Cerebellum (tissue), 4 donors: ENCODE measurements at places on chromosomes 13 and 19. TPM values are rescaled to one million over a fixed set of nuclear protein-coding genes. Genes with fewer than 3 reads are reported as not detected.

The MEDAG gene
- 0.27 TPM for total RNA-seq

DNA sequence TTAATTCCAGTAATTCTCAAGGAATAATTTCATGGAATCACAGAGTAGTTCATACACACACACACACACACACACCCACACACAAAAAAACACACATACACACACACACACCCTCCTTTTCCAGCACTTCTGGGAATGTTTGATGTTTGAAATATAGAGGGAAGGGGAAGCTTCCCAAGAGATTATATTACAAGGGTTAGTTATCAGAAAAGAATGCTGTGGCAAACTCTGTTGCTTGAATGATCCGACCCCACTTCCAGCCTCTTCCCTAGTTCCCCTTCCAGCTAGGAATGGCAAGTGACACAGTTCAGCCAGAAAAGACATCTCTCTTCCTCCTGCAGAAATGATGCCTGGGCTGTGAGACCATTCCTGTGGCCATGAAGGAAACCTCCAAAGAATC is 49.9 kb downstream of the KCTD12 start:
- DNase-seq = no peak

The TUBB4A gene
- total RNA-seq = 52.7 TPM

DNA sequence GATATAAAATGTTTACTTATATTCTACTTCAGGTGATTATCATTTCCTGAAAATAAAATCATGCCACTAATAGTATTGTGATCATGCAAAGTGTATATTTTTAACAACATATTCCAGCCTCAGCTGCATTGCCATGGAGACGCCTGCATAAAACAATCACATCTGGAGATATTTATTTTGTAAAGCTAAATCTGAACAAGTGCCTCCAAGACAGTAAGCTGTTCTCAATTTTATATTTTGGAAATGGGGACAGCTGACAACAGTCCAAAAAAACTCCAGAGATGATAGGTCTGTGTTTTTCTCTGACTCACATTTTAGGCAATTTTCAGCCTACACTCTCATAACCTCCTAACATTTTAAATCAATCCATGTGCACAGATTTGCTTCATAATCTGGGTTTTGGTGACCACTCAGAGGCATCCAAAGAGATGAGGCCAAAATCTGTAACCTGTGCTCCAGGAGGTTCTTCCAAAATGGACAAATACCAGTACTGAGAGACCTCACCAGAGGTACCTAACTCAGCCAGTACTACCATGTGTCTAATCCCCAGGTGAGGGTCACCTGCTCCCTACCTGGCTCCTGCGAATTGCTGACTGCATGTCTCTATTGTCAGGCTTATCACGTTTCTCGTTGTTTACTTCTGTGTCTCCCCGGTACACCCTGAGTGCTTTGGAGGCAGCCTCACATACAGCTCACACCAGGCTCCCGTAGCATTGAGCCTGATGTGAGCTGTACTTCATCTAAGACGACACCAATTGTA is 62.7 kb downstream of the COL4A1 start:
- DNase-seq = no peak

The ZNF541 gene
- total RNA-seq = 0.91 TPM

The KLK2 gene
- total RNA-seq = 0.09 TPM

DNA sequence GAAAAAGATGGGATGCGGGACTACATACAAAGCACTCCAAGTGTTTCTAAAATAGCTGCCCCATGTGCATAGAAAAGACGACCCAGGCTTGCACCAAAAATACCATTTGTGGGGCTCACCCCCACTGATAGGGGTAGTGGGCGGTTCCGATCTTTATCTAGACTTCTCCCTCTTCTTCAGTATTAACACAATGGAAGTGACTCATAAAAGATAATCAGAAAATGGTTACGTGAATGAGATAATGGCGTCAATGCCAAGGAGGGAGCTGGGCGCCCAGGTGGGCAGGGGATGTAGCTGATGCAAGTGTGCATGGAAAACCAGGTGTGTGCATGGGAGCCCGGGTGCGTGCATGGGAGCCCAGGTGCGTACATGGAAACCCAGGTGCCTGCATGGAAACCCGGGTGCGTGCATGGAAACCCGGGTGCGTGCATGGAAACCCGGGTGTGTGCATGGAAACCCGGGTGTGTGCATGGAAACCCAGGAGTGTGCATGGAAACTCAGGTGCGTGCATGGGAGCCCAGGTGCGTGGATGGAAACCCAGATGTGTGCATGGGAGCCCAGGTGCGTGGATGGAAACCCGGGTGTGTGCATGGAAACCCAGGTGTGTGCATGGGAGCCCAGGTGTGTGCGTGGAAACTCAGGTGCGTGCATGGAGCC is 32.7 kb downstream of the LAMP1 start:
- no peak for DNase-seq

- DNase-seq = no peak
Measured at GRCh38 chr13:39688278-39688677, 32.8 kb downstream of the COG6 start.

The ZNF737 gene
- total RNA-seq = 74.9 TPM

The OSCAR gene
- 0.18 TPM for total RNA-seq

- peak; percentile 52 for DNase-seq
Measured at GRCh38 chr13:35478271-35479037, 2.0 kb upstream of the MAB21L1 start.

The SULT2A1 gene
- total RNA-seq = not detected

The CACNG7 gene
- 14.0 TPM for total RNA-seq

The CRLF1 gene
- total RNA-seq = 3.0 TPM

- no peak for DNase-seq
Measured at GRCh38 chr19:46818812-46819211, 30.4 kb upstream of the SLC1A5 start.

The ZNF585A gene
- total RNA-seq = 15.2 TPM

DNA sequence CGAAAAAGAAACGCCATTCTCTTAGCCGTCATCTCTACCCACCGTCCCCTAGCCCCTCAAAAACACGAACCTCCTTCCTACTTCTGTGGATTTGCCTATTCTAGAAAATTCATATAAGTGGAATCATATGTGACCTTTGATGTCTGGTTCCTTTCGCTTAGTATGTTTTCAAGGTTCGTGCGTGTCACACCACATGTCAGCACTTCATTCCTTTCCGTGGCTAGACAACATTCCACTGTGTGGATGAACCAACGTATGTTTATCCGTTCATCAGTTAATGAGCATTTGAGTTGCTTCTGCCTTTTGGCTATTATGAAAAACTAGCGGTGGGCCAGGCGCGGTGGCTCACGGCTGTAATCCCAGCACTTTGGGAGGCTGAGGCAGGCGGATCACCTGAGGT is 14.0 kb upstream of the PPP1R12C start:
- DNase-seq = no peak

DNA sequence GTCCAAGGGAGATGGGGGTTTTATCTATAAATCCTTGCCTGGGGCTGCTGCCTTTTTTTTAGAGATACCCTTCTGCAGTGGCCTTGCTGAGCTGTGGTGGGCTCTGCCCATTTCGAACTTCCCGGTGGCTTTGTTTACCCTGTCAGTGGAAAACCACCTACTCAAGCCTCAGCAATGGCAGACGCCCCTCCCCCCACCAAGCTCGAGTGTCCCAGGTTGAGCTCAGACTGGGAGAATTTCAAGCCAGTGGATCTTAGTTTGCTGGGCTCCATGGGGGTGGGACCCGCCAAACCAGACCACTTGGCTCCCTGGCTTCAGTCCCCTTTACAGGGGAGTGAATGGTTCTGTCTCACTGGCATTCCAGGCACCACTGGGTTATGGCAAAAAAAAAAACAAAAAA is 21.6 kb downstream of the LGALS13 start:
- DNase-seq = no peak

DNA sequence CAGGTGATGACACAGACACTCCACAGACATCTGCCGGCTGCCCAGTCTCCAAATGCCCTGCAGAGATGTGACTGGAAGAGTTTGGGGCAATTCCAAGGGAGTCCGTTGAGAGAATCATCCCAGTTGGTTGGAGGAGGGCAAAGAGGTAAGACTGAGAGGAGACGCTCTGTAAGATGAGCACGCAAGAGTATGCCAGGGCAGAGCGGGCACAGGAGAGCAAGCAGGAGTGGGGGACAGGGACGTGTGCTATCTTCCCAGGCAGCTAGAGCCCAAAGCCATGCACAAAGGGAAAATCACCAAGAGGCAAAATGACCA is 156.3 kb upstream of the TSHZ3 start:
- no peak for DNase-seq

The GARIN5A gene
- total RNA-seq = 2.4 TPM

DNA sequence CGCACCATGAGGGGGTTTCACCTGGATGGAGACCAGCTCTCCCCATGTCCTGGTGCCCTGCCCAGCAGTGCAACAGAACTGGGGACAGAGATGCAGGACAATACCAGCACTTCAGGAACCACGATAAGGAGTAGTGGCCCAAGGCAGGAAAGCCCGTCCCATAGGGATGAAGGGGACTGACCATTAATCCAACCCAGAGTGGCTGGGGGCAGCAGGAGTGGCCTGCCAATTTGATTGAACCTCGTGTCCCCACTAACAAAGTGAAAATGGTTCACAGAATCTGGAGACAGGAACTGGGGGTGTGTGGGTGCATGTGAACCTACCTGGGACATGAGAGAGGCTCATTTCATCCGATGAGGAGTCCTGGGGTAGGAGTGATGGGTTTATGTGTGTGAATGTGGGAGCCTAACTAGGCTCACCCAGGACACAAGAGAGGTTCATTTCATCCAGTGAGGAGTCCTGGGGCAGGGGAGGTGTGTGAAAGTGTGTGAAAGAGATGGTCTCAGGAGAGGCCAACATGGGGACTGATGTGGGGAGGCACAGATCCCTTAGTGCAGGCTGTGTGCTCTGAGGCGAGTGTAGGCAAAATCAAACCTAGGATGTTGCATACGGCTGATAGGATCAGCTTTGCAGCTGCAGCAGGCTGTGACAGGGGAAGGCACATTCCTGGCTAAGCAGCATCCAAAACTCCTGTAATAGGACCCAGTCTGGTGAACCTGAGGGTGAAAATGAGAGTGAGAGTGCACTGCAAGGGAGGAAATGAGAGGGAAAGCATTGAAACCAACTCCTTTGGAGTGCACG is 98.2 kb downstream of the ZNF429 start:
- no peak for DNase-seq

GRCh38 chr13:105816994-105817393 is 718.5 kb downstream of the EFNB2 start:
- DNase-seq = peak; percentile 20

- DNase-seq = no peak
Measured at GRCh38 chr19:54660306-54660705, 2.5 kb upstream of the LILRB4 start.

DNA sequence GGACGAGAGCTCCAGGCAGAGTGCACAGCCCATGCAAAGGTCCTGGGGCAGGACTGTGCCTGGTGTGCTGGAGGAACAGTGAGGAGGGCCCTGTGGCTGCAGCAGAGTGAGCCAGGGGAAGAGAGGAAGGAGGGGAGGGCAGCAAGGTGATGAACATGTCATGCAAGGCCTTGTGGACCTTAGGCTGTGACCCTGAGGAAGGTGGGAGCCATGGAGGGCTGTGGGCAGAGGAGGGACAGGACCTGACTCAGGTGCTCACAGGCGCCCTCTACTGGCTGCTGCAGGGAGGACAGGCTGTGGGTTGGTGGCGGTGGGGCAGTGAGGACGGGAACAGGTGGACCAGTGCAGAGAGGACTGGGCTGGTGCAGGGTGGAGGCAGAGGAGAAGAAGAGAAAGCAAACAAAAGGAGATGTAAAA is 170.3 kb downstream of the PTPRS start:
- DNase-seq = no peak

The CD22 gene
- total RNA-seq = not detected

The PTGIR gene
- not detected for total RNA-seq

GRCh38 chr13:95150555-95150954 is 150.7 kb downstream of the ABCC4 start:
- no peak for DNase-seq

The C1QTNF9B gene
- total RNA-seq = not detected

DNA sequence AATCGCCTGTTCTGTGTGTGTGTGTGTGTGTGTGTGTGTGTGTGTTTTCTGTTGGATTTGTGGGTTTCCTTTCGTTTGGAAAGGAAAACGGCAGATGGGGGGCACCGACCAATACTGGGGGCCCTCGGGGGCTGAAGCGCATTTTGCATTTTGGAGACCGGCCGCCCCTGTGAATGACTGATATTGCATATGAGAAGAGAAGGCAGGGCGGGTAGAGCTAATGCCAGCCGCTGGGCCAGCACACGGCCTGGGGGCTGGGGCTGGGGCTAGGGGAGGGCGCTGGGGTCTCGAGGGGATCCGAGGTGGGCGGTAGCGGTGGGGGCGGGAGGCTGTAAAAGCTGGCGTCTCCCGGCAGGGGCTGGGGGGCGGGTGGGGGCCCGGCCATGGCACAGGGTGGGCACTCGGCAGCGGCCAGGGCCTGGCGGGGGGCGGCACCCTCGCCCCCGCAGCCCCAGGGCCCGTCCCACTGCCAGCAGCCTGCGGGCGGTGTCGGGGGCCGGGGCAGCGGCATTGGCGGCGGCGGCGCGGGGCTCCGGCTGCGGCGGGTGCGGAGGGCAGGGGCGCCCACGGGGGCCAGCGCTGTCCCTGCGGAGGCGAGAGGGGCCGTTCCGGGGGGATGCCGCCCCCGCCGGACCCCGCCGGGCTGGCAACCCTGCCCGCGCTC is 11.2 kb downstream of the ANO8 start:
- DNase-seq = no peak

DNA sequence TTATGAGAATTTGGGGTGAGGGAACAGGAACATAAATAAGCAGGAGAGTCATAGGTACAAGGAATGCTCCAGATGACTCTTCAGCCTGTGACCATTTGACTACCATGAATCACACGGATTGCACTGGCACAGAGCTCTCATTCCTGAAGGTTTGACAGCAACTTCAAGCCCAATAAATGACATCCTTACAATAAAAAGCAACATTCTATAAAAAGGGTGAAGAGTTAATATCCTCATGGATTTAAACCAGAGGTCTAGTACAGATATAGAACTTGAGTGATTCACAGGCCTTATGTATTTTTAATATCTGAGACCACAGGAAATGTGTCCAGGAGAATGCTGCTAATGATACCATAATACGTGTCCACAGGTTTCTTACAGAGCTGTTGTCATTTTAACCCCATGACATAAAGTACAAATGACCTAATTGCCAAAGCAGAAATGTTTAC is 158.1 kb downstream of the IRS2 start:
- DNase-seq = no peak

The KLK1 gene
- total RNA-seq = not detected

GRCh38 chr19:17112700-17113099 is 37.1 kb downstream of the MYO9B start:
- DNase-seq = no peak

The MEIOSIN gene
- not detected for total RNA-seq

The VSIG10L gene
- 1.5 TPM for total RNA-seq

- no peak for DNase-seq
Measured at GRCh38 chr13:72960114-72960513, 98.7 kb upstream of the KLF5 start.
